NCI-H524 treated with DMSO at 0.1 percent for 48 hours (cell line): ENCODE measurements at places on chromosomes 4 and X.

DNA sequence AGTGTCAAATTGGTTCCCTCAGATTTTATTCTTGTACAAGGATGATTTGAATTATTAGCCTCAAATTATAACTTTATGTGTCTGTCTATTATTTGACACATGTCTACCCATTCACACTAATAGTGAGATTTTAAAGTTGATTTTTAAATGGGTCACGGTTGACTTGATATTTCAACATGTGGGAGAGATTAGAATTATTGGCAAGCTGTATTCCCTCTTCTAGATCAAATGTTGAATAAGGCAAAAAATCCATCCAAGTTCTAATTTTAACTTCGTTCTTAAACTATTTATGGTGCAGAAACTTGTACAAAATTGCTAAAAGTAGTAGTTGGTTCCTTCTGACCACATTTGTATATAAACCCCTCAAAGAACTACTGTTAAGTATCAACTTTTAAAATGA, 1498.0 kb downstream of the STIM2 start:
- DNase-seq, result no peak

GRCh38 chr4:77488882-77489281, 116.7 kb upstream of the CXCL13 start:
- DNase-seq, result no peak

DNA sequence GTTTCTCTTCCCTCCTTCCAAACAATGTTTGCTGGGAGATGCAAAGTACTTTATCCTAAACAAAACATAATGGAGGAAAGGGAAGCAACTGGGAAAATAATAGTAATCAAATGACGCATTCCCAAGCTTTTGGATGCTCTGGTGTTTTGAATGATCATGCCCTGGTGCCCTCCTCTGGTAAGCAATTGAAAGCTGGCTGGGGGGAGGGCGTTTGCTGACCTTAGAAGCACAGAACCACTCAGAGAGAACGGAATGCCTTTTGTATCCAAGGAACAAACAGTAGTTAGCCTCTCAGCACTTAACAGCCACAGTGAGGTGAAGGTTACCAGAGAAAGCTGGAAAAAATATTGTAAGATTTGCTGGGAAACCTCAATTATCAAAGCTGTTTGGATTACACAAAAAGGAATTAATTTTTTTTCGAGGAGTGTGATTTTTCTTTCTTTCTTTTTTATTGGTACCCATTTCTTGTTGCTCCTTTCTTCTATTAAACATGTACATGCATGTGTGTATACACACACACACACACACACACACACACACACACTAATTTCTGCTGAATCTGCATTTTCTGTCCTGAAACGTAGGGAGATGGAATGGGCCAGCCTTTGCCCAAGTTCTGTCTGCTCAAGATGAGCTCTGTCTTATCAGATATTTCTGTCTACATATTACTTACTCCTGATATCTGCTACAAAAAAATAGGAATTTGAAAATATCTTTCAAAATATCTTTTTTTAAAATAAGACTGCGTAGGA, 155.8 kb upstream of the IGFBP7 start:
- no peak for DNase-seq

DNA sequence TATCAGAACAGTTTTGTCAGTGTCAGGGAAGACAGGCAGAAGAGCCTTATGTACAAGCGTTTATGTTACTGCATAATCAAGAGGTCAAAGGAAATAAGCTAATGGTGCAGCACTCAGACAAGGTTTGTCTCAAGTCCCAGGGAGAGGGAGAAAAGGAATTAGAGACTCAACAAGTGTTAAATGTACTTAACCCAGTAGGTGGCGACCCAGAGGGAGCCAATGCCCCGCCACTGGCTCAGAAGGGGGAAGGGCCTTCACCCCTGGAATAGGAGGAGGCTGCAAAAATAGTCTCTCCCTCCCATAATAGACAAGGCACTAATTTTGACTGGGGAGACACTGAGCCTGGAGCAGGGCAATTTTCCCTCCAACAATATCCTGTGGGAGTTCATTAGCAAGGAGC, 14.1 kb upstream of the PAPSS1 start:
- no peak for DNase-seq

- DNase-seq, result no peak
These were observed 120.4 kb downstream of the CT47B1 start for GRCh38 chrX:120755066-120755846.

- no peak for DNase-seq
These were observed 272.2 kb upstream of the NRK start for GRCh38 chrX:105550043-105550663.

GRCh38 chrX:147917700-147918695, 6.3 kb downstream of the FMR1 start:
- DNase-seq, result no peak

GRCh38 chr4:105399532-105400161, 74.2 kb downstream of the PPA2 start:
- no peak for DNase-seq

GRCh38 chr4:77120886-77121508, 36.0 kb upstream of the CCNG2 start:
- DNase-seq, result no peak
